Activated CD4-positive, alpha-beta T cell treated with anti-CD3 and anti-CD28 coated beads for 4 hours (primary cell): ENCODE measurements at places on chromosomes 3 and 15.

- DNase-seq: no peak
These were observed 244.4 kb upstream of the TLE3 start for GRCh38 chr15:70342141-70342540.

GRCh38 chr3:120554812-120555606, 41.1 kb upstream of the NDUFB4 start:
- no peak for DNase-seq

DNA sequence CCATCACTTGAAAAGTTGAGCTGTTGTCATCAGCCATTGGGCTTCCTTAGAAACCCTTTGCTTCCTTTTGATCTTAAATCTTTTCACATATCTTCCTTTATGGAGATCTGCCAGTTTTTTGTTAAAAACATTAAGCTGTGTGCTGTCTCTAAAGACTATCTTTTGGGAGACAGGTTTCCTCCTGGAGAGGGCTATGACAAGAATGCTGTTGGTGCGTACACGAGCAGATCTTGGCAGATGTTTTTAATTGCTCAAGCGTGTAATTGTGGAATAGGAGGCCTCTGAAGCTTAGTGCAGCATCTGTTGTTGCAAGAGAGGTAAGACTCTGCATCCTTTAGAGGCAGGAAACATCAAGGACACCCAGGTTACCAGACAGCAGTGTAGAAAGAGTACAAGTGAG, 56.8 kb downstream of the PHLDB2 start:
- no peak for DNase-seq

DNA sequence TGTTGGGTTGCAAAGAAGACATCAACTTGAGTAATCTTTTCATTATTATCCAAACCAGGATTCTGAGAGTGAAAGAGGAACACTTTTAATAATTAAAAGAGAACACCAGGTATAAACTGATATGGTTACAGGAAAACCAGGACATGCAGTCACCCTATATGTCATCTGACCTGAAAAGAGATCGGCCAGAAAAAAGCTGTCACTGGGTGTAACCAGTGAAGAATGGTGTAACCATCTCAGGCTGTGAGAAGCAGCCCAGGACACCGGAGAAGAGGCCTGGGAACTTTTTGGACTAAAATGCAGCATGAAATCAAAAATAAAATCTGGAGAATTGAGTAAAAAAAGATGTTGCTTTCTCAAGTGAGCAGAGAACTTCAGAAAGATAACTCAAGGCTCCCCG, 10.1 kb upstream of the CCDC80 start:
- no peak for DNase-seq

GRCh38 chr3:172071780-172072330, 32.5 kb downstream of the FNDC3B start:
- no peak for DNase-seq

GRCh38 chr15:51049081-51049480, 45.6 kb downstream of the TNFAIP8L3 start:
- DNase-seq: no peak

GRCh38 chr3:49310677-49311076, 29.2 kb downstream of the USP4 start:
- no peak for DNase-seq

DNA sequence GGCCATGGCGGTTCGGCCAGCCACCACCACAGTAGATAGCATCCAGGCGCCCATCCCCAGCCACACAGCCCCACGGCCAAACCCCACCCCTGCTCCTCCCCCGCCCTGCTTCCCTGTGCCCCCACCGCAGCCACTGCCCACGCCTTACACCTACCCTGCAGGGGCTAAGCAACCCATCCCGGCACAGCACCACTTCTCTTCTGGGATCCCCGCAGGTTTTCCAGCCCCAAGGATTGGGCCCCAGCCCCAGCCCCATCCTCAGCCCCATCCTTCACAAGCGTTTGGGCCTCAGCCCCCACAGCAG, 29.5 kb downstream of the PTPN23 start:
- no peak for DNase-seq
